Activated CD4-positive, alpha-beta T cell treated with anti-CD3 and anti-CD28 coated beads, Interleukin-2, Interleukin-4, amounts not matched to agents 100 ng/mL and 50 ng/mL, durations not matched to agents 16 hours and 8 hours (primary cell): ENCODE measurements at places on chromosomes 2 and 18.

DNA sequence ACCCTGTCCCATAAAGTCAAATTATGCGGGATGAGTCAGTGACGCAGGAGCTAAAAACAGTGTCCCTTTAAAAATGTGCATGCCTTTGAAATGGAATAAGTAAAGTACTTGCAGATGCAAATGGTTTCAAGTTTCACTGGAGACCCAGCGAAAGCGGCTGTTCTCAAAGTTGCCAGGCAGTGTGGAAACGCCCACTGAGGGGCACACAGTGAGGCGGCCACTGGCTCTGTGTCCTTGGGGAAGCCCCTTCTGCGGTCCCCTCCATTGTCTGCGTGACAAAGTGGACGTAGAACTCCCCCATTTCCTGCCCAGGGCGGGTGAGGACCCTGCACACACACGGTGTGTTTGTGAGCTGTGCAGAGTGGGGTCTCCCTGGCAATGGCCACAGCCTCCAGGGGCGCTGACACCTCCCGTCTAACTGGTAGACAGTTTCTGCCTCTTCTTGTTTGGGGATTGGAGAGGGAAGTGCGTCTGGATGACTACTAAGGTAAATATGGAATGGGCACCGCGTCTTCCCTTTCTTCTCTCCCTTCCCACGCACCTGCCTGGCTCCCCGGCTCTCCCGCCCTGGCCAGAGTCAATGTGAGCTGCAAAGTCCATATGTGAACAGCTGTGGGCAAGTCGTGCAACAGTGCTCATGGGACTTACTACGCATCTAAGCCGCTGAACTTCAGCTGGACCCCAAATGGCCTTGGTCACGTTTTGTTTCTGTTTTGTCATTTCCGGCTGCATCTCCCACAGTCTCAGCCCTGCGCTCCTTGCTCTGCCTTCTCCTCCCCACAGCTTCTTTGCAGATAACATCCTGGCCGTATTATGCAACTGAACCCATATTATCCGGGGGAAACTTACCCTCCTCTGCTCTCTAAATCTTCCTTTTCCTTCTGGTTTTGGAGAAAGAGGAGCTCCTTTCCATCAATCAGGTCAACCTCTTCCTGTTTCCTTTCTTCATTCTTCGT is 33.7 kb upstream of the ZNF516 start:
- DNase-seq: no peak

- DNase-seq: no peak
These were observed 279.3 kb downstream of the TMX3 start for GRCh38 chr18:68435581-68435980.

GRCh38 chr18:59566533-59566971 is 130.7 kb downstream of the CCBE1 start:
- no peak for DNase-seq

GRCh38 chr2:9077691-9078090 is 74.2 kb upstream of the MBOAT2 start:
- no peak for DNase-seq

GRCh38 chr2:105882341-105882740 is 137.6 kb downstream of the NCK2 start:
- no peak for DNase-seq

DNA sequence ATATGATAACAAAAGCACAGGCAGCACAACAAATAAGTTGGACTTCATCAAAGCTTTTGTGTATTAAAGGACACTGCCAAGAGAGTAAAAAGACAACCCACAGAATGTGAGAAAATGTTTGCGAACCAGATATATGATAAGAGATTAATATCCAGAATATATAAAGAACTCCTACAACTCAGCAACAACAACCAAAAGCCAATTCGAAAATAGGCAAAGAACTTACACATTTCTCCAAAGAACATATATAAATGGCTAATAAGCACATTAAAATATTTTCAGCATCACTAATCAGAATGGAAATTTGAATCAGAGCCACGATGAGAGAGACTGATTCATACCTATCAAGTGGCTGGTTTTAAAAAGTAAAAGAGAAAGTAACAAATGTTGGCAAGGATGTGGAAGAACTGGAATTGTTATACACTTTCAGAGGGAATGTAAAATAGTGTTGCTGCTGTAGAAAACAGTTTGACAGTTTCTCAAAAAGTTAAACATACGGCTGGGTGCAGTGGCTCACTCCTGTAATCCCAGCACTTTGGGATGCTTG is 25.2 kb downstream of the EPB41L5 start:
- DNase-seq: no peak

GRCh38 chr2:179237209-179237946 is 27.3 kb downstream of the SESTD1 start:
- DNase-seq: no peak

- DNase-seq: no peak
These were observed 27.5 kb upstream of the CAB39 start for GRCh38 chr2:230685178-230685577.

DNA sequence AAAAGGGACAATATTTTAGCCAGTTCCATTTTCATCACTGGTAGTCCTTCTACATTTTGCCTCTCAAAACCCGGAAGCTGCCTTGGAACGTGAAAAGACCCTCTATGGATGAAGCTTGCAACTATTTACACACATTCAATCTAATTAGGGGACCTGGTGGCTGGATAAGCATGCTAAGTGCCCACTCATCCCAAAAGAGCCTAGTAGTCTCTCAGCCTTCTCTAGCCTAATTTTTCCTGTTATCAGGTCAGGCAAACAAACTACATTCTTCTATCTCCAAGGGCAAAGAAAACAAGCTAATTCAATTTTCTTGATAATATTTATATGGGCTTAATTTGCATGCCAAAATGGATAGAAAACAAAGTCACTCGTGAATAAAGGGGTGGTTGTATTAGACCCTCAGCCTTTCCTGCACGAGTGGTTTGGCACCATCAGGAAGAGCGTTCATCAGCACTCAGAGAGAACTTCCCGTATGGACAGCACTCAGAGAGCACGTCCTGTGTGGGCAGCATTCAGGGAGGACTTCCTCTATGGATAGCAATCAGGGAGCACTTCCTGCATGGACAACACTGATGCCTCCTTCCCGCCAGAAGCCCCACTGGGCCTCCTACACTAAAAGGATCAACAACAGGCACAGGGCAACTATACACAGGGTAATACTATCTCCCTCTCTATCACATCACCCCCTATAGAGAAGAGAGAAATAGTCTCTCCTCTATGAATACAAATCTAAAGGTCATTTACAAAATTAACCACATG is 122.2 kb downstream of the RBMS1 start:
- no peak for DNase-seq

DNA sequence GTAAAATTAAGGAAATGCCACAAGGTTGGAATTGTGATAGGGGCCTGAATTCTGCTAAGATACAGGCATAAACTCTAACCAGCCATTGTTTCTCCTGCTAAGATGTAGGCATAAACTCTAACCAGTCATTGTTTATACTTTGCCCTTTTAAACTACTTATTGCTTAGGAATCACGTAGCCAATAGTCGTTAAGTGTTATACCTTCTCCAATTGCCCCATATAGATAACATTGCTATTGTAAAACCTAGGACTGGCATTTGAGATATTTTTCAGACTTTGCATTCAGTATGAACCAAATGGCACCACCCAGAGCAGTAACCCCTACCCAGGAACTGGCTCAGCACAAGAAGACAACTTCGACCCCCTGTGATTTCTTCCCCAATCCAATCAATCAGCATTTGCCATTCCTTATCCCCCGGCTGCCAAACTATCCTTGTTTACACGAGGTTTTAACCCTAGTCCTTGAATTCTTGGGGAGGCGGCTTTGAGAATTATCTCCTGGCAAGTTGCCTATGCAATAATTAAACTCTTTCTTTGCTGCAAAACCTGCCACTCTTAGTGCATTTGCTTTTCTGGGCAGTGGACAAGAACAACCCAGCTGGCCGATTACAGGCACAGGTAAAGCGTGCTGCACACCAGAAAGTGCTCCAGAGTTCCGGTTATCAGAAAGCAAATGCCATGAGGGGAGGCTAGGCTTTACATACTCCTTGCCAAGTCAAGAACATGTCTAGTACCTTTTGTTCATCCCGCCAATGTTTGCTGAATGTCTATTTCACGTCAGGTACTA is 167.6 kb downstream of the LAMA1 start:
- no peak for DNase-seq

- no peak for DNase-seq
These were observed 50.5 kb downstream of the ZFP36L2 start for GRCh38 chr2:43175876-43176275.

DNA sequence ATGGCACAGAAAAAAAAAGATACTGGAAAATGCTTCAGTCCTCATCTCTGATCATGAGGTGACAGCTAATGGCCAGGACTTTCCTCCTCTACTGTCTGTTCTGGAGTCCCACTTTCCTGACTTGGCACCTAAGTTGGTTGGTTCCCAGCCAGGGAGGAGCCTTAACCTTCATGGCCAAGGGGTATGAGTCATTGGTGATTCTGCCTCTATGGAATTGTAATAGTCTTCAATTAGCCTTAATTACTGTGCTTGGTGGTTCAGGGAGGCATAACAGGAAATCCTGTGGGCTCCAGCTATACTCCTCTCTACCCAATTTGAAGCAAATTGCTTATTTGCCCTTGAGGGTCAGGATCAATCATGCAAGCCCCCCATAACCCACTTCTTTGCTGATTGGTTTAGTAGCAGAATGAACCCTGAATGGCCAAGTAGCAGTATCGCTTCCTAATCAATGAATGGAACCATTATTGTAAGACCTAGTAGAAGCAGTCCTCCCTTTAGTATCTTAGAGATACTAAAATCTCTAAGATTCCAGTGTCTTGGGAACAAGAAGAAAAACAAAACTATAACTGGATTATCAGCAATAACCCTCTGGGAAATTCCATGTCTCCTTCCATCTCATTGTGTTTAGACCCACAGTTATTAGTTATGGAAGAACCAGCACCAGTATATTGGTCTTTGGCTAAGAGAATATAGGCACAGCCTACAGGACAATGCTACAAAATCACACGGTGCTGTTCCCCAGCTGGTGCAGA is 109.0 kb downstream of the COL6A3 start:
- DNase-seq: no peak

DNA sequence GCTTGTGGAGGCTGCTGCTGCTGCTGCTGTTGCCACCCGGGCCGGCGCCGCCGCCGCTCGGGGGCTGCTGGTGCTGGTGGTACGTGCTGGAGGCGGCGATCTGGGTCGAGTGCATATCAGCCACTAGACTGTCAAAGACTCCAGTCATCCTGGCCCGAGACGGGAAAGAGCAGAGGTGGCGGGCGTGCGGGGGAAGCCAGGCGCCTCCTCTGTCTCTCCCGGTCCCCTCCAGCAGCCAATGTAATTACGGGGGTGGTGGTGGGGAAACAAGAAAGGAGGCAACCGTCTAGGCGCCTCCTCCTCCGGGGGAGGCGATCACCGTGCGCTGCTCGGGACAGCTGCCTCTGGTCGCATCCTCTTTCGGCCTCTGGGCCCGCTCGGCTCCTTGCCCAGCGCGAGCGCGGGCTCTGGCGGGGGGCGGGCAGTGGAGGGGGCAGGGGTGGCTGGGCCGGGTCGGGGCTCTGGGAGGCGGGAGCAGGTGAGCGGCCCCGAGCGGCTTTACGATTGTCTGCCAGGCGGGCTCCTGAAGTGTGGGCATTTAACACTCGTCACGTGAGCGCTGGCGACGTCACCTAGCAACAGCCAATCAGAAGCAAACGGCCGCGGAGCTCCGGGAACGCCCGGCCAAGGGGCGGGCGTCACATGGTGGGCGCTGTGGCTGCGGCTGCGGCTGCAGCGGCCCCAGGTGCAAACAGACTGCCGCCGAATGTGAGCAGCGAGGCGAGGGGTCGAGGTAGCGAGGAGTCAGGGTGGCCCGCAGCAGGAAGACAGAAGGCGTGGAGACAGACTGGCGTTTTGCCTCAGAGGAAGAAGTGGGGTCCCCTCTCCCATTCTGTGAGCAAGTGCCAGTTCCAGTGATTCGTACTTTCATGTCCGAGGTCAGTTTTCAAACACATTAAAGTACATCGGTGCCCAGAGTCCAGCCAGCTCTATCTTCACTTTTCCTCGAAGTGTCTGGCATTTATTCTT is at the start of gene DLX2:
TSS of gene DLX2 (minus strand) at position 510 of the 969 bp plus-strand sequence. CDS start at position 148, 362 bp downstream.
- DNase-seq: peak; percentile 79

DNA sequence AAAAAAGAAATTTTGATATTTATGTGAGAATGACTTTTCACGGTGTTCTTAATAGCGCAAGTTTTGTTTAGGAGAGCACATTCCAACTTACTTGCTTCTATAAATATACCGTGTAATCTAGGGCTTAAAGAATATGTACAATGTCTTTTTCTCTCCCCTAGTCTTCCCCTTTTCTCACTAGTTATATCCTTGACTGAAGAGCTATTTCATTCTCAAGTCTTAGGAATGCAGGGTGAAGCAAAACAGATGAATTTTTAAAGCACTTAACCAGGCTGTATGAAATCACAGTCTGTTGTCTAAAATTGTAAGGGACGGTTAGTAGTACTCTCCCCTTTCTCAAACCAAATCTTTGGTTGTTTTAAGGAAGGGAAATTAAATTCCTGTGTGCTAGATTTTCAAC is 29.6 kb upstream of the SLC30A6 start:
- no peak for DNase-seq

GRCh38 chr2:148526509-148527346 is 117.8 kb upstream of the EPC2 start:
- DNase-seq: no peak
